ENCODE measurements at places on chromosomes 16 and 17. TPM values are rescaled to one million over a fixed set of nuclear protein-coding genes. Genes with fewer than 3 reads are reported as not detected.
A peak's percentile ranks its signal among the peaks of the same experiment; 100 is the strongest.

Gene LRRC46
- polyA plus RNA-seq = 0.96 TPM

- DNase-seq = peak; percentile 92
These were observed 1.2 kb upstream of the CCDC42 start for GRCh38 chr17:8745586-8746500.

GRCh38 chr16:14186007-14186794, 115.1 kb downstream of the MRTFB start:
- DNase-seq = peak; percentile 70

- no peak for DNase-seq
These were observed 167.3 kb upstream of the GSE1 start for GRCh38 chr16:85445779-85446222.

Gene SPATA22
- 0.08 TPM for polyA plus RNA-seq

Gene TEX19
- 0.15 TPM for polyA plus RNA-seq

Gene TPSB2
- polyA plus RNA-seq = 1.5 TPM

Gene KRTAP4-5
- not detected for polyA plus RNA-seq

GRCh38 chr17:80792373-80792781, 199.3 kb upstream of the CHMP6 start:
- no peak for DNase-seq

DNA sequence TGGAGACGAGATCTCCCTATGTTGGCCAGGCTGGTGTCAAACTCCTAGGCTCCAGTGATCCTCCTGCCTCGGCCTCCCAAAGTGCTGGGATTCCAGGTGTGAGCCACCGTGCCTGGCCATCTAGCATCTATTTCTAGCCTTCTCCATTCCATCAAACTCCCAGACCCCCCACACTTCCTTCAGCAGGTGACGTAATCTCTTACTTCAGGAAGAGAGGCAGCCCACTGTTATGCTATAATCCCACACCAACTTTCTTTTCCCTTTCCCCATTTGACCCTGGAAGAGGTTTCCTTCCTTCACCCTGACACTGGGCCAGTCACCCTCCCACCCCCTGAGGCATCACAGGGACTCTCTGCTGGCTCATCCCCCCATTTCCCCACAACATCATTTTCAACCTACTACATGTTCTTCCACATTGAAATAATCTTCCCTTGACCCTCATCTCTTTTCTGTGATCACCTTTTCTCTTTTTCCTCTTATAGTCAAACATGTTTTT, 7.6 kb downstream of the ITGA2B start:
- no peak for DNase-seq

Gene CLTC
- polyA plus RNA-seq = 149 TPM

GRCh38 chr17:61368832-61369450, 30.7 kb upstream of the TBX2 start:
- DNase-seq = no peak

- DNase-seq = no peak
These were observed 487 bp downstream of the RANBP10 start for GRCh38 chr16:67805718-67806427.

DNA sequence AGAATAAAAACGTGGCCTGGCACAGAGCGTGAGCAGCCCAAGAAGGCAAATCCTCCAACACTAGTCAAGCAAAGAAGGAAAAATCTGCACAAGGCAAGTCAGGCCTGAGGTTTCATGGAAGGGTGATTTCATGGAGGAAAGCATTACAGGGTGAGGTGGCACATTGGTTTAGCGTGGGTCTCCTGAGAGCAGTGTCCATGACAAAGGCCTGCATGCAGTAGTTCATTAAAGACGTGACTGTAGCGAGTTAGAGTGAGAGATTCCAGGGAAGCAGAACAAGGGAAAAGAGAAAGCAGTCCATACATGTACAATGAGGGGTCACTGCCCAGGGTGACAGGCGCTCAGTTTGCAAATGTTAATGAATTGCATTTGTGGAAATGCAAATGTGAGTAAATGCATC, 285.0 kb upstream of the ERCC4 start:
- no peak for DNase-seq

GRCh38 chr16:65644821-65645220, 523.0 kb upstream of the CDH11 start:
- no peak for DNase-seq

DNA sequence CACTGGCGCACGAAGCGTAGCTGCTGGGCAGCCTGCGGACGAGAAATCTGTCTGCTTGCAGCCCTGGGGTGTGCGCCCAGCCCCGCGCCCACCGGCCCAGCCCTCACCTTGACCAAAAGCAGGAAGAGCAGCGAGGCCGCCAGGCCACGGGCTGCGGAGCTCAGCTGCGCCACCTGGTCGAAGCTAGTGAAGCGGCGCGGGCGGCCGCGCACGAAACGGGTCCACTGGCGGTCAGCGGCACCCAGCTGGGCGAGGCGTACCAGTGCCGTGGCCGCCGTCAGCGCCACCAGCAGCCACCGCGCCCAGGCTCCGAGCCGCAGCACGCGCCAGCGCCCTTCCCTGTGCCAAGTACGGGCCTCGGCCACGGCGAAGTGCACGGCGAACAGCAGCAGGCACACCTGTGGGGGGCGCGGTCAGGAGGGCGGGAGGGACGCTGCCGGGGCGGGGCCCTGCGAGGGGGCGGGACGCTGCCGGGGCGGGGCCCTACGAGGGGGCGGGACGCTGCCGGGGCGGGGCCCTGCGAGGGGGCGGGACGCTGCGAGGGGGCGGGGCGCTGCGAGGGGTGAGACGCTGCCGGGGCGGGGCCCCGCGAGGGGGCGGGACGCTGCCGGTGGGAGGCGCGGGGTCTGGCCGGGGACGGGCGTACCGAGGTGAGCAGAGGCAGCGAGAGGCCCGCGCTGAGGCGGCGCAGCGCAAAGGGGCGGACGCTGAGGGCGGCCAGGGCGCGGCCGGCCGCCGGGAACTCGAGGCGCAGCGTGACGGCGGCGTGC, 43.2 kb downstream of the TSC2 start:
- peak; percentile 62 for DNase-seq

Gene CNTNAP4
- 11.8 TPM for polyA plus RNA-seq

DNA sequence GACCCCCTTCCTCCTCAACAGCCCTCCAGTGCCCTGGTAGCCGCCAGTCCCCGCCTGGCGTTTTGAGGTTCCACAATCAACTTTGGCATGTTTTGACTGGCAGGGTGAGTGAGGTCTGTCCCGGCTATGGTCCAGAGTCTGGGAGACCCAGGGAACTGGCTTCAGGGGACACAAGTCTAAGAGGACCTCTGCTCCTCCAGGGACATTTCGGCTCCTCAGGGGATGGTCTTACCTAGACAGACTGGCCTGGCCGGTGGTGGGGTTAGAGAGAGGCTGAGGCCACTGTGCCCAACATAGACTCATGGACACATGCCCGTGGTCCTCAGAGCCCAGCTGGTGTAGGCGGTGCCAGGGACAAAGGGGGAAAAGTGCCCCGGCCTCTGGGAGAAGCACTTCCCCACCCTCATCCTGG, 2.2 kb downstream of the TMC8 start:
- no peak for DNase-seq

DNA sequence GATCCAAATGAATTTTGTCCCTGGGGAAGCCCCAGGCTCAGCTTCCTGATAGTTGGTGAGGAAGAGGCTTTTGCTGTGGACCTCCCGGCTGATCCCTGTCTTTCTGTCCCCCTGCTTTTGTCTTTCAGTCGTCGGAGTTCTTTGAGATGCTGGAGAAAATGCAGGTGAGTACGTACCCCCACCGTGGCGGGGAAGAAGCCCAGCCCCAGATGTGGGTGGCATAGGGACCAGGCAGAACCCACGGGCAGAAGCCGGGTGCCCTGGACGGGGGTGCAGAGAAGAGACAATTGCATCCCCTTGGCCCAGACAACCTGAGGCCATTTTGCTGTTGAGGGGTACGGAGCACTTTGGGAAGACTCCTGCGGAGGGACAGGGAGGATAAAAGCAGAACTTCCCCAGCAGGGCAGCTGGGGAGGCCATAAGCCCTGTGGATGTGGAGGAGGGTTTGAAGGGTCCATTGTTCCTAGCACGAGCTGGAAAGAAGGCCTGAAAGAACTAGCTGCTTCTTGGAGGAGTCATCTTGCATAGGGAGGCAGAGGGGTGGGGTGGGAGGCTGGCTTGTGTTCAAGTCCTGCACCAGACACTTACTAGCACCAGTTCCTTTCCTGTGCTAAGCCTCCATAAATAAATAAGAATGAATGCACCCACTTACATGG, 105.6 kb downstream of the OR1D5 start:
- DNase-seq = no peak

Gene NPIPA2
- polyA plus RNA-seq = not detected

Gene TP53TG3C
- polyA plus RNA-seq = not detected

Gene FAM171A2
- polyA plus RNA-seq = 75.7 TPM

DNA sequence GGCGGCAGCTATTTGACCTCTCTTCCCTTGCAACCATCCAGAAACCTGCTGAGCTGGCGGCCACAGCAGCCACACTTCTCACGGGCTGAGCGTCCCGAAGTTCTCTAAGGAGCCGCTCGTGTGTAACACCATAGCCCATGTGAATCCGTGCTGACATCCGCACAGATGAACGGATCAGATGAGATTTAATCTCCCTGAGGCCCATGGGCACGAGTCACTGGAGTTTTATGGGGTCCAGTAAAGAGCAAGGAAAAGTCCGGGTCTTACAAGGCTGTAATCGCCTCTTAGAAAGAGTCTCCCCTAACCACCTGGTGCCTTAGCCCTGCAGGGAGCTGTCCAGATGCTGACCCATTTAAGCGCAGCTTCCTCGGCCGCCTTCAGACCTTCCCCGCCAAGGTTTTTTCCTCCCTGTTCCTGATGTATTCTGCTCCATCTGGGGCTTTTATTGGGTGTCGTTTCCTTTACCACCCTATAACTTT, 5.5 kb upstream of the CACNG5 start:
- DNase-seq = peak; percentile 56

DNA sequence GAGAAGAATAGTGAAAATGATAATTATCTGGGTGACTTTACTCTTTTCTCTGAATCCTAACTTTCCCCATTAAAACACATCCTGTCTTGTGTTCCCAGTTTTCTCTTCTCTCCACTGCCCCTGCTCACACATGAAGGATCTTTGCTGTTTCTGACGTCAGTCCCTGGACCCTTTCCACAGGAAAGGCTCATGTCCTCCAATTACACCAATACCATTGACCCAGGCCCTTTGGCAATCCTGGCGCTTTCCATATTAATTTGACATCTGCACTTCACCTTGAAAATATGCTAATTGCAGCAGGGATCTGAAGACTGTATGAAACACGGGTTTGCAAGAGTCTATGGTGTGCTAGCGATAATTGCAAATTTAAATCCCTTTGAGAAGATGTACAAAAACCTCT, 170.2 kb upstream of the GOT2 start:
- no peak for DNase-seq

DNA sequence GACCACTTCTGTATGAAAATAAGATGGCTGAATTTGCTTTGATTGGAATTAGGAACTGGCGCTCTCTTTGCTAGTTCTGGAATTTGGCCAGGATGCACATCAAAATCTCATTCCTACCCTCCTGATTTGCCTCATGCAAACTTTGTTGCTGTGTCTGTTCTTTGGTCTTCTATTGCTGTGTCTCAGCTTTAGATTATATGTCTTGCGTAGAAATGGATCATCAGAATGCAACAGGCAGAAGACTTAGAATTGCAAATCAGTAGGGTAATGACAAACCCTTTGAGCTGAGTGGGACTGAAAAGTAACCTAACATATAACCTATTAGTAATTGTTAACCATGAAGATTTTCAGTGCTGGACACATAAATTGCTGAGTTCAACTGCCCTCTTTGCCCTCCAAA, 30.3 kb downstream of the RAD51C start:
- DNase-seq = no peak

DNA sequence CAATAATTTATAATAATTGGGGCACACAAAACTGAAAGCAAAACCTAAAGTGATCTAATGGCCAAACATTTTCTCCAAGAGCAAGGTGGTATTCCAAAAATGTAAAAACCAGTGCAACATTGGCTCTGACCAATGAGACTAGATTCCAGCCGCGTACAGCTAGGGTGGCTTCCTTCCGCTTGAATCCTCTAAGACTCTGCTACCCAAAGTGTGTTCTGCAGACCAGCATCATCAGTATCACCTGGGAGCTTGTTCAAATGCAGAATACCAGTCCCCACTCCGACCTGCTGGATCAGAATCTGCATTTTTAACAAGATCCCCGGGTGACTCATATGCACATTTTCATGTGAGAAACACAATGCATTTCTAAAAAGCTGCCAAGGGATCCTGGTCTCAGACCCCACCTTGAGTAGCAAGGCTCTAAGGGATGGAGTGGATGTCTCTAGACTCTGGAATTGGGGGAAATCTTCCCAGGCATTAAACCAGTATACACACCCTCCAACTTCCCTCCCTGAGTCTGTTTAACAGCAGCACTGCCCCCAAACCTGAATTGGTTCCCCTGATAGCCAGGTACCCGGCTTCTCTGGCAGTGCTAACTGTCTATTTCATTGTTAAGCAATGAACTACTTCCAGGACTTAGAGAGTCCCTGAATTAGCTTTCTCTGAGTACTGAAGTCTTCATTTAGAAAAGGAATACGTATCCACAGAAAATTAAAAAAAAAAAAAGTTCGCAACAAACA, 118.2 kb downstream of the HS3ST2 start:
- no peak for DNase-seq

DNA sequence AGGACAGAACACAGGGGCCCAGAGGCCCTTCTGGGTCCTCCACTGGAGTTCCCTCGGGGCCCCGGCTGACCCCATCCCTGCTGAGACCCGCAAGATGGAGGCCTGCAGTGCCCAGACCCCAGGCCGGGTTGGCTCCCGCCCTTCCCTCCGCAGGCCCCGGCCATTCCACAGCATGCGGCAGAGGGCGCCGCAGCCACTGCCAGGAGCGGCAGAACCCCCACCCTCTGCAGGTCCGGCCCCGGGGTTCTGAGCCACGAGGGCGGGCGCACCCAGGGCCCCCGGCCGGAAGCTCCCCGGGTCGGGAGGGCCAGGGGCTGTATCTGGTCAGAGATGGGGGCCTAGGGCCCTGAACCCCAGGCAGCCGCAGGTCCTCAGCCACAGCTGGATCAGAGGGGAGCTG, 2.4 kb upstream of the PERCC1 start:
- DNase-seq = no peak

Gene TNFRSF17
- polyA plus RNA-seq = not detected

DNA sequence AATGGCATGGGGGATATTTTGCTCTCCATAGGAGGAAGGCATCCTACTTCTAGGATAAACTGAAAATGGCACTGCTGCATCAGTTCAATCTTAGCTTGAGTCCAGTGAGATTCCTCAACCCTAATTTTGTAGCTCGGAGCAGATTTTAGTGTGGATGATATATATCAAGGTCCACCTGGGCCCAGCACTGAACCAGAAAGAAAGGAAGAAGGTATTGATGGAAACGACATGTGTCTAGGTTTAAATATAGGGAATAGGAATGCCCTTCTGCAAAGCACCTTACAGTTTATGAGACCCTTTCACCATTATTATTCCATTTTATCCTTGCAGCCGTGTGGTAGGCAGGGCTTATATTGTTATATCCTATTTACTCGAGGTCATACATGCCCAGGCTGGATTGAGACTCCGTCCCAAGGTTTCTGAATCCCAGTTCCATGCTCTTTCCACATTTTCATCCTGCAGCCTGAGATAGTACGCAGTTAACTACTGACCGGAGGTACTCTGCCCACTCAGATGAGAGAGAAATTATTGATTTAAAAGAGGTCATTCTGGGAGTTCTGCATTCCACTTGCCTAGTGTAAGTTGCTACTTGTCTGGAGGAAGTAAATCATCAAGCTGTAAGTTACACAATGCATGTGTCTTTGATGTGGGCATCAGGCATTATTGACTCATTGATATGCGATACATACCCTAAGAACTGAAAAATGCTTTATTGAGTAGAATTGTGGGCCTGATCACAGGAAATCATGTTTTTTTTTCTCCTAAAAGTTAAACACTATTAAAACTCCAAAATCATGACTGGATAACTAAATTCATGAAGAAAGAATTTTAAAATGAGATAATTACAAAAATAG, 10.1 kb downstream of the KRT39 start:
- no peak for DNase-seq
